ENCODE measurements at places on chromosomes 11 and 22. TPM values are rescaled to one million over a fixed set of nuclear protein-coding genes. Genes with fewer than 3 reads are reported as not detected.

GRCh38 chr11:88353386-88353785, 15.8 kb upstream of the CTSC start:
- no peaks in the 10 kb centered on the region for H3K36me3 ChIP-seq
- H3K4me3 ChIP-seq: no peak overlapping the region
- no peak for DNase-seq
- H3K4me1 ChIP-seq: peaks cover 5% of the 10 kb centered on the region

- H3K4me1 ChIP-seq: peaks cover 10% of the 10 kb centered on the region
- H3K36me3 ChIP-seq: no peaks in the 10 kb centered on the region
- H3K27me3 ChIP-seq: peaks cover 3% of the 10 kb centered on the region
- H3K27ac ChIP-seq: no peak overlapping the region
- no peak overlapping the region for H3K4me3 ChIP-seq
These were observed 3.0 kb downstream of the RAB39A start for GRCh38 chr11:107931206-107931605.

DNA sequence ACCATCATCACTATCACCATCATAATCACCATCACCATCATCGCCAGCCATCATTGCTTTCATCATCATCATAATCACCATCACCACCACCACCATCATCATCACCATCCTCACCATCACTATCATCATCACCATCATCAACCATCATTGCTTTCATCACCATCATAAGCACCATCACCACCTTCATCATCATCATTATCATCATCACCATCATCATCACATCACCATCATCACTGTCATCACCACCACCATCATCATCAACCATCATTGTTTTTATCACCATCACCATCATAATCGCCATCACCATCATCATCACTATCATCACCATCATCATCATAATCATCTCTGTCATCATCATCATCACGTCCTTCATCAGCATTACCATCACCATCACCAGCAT, 9.3 kb upstream of the OSBPL5 start:
- no peaks in the 10 kb centered on the region for H3K36me3 ChIP-seq
- no peak for DNase-seq
- peaks cover 7% of the 10 kb centered on the region for H3K27me3 ChIP-seq
- H3K4me3 ChIP-seq: no peak overlapping the region

- no peak overlapping the region for H3K27ac ChIP-seq
- peaks cover 5% of the 10 kb centered on the region for H3K4me1 ChIP-seq
- H3K27me3 ChIP-seq: no peaks in the 10 kb centered on the region
- H3K36me3 ChIP-seq: no peaks in the 10 kb centered on the region
- no peak overlapping the region for H3K4me3 ChIP-seq
These were observed 23.9 kb upstream of the SWAP70 start for GRCh38 chr11:9639985-9640384.

DNA sequence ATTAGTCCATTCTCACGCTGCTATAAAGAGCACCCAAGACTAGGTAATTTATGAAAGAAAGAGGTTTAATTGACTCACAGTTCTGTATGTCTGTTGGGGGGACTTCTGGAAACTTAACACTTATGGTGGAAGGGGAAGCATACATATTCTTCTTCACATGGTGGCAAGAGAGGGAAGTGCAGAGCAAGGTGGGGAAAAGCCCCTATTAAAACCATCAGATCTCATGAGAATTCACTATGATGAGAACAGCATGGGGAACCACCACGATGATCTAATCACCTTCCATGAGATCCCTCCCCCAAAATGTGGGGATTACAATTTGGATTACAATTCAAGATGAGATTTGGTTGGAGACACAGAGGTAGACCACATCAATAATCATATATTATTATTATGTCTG, 25.7 kb downstream of the CEP57 start:
- no peaks in the 10 kb centered on the region for H3K27me3 ChIP-seq
- no peak overlapping the region for H3K27ac ChIP-seq
- no peak overlapping the region for H3K4me3 ChIP-seq
- peaks cover 18% of the 10 kb centered on the region for H3K36me3 ChIP-seq
- no peaks in the 10 kb centered on the region for H3K4me1 ChIP-seq

GRCh38 chr11:2701230-2701629, 1.4 kb upstream of the KCNQ1OT1 start:
- H3K4me3 ChIP-seq: no peak overlapping the region
- DNase-seq: no peak
- H3K4me1 ChIP-seq: peaks cover 14% of the 10 kb centered on the region
- H3K27ac ChIP-seq: no peak overlapping the region
- no peaks in the 10 kb centered on the region for H3K36me3 ChIP-seq

DNA sequence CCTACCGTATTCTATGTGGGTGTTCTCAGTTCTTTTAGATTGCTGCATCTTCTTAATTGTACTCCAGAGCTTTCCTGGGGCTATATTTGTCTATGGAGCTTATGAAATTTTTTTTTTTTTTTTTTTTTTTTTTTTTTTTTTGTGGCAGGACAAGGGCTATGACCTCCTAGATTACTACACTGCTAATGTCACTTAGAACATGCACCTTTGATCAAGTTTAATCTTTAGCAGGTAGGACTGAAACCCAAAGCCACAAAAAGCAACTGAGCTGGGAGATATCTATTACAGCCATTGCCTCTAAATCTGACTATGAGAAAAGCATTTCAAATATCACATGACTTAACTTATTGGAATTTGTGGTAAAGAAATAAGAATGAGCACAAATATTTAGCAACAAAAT, 21.7 kb upstream of the ABTB2 start:
- no peak overlapping the region for H3K27ac ChIP-seq
- no peaks in the 10 kb centered on the region for H3K4me1 ChIP-seq
- H3K36me3 ChIP-seq: no peaks in the 10 kb centered on the region
- H3K4me3 ChIP-seq: no peak overlapping the region

DNA sequence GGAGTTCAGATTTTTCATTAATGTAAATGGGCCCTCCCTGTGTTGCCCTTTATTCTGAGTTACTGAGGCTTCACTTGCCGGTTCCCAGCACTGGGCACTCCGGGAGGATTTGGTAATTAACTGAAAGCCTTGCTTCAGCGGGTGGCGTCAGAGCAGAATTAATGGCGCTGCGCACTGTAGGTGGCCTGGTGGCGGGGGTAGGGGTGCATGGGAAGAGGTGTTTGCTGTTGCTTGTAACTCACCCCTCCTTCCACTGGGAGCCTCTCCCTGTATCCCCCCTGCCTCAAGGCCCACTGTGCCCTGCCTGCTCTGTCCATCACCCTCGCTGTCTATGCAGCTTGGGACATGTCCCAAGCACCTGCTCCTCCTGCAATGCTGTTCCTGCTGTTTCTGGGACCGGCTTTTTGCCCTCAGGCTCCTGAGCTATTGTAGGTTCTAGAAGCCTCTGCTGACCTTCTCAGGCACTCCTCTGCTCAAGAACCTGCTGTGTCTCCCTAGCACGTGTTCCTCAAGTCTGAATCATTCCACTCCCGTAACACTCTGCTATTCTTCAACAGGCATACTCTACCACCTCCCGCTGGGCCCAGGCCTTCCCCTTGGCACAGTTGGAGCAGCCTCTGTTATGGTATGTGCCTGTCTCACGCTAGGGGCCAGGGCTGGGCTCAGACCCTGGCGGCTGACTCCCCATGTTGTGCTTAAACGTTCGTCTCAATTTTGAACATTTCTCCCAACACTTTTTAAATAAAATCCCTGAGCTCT, 24.4 kb downstream of the ARHGAP8 start:
- no peak overlapping the region for H3K27ac ChIP-seq
- no peak overlapping the region for H3K4me3 ChIP-seq
- no peaks in the 10 kb centered on the region for H3K27me3 ChIP-seq
- H3K36me3 ChIP-seq: no peaks in the 10 kb centered on the region
- H3K4me1 ChIP-seq: no peaks in the 10 kb centered on the region

DNA sequence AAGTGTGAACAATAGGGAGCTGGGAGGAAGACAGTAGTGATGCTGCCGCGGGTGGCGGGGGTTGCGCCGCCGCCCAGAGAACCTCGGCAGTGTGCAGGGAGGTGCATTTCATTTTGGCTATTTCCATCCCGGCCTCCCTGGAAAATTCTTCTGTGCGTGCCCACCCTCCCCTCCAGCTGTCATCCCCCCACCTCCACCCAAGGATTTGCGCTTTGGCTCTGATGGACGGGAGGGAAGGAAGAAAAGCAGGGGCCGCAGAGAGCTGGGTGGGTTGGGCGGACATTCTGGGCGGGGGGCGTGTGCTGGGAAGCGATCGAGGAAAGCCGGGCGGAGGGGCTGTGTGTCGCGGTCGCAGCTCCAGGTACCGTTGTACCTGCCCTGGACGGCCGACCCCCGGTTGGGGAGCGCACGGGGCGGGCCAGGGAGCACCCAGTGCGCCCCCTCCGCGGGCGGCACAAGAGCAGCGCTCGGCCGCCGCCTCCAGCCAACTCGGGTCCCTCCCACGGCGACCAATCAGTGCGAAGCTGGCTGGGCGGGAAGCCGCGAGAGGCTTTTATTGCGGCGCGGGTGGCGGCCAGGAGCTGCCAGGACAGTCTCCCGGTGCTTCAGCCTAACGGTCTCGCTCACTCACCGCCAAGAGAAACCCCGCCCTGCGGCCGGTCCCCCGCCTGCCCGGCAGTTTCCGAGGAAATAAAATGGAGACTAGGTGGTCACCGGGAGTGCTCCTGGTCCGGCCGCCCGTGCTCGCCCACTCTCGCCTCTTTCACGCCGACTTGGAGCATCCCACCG, 1.6 kb downstream of the NCAM1 start:
- H3K4me3 ChIP-seq: peak overlapping the region; percentile 76
- H3K27ac ChIP-seq: no peak overlapping the region
- H3K27me3 ChIP-seq: no peaks in the 10 kb centered on the region
- H3K4me1 ChIP-seq: peaks cover 17% of the 10 kb centered on the region
- no peak for DNase-seq

GRCh38 chr11:67406969-67407687, 3.2 kb downstream of the TBC1D10C start:
- peak overlapping the region; percentile 9 for H3K4me3 ChIP-seq
- H3K27ac ChIP-seq: peak overlapping the region; percentile 63
- no peaks in the 10 kb centered on the region for H3K27me3 ChIP-seq
- peaks cover 29% of the 10 kb centered on the region for H3K36me3 ChIP-seq

DNA sequence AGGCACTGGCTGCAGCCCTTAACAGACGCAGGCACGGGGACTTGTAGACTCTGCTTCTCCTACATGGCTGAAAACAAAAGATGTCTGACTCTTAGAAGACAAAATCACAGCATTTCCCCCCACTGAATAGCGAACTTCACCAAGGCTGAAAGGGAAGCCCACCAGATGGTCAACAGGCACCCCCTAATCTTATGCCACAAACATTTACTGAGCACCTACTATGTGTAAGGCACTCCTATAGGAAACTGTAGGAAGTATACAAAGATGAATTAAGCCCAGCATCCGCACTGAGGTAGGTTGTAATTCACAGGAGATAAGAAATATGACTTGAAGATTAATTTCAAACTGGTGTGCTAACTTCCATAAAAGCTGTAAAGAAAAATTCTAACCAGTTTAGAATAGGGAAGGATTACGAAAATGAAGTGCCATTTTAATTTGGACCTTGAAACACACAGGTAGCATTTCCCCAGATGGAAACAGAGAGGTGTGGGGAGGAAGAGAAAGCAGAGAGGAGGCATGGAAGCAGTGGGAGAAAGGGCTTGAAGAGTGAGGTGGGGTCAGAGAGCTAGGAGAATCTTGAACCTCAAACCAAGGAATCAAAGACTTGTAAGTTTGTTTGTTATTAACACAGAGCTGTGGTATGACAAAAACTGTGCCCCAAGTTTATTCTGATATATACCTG, 38.1 kb downstream of the NUMA1 start:
- H3K36me3 ChIP-seq: peaks cover 2% of the 10 kb centered on the region
- H3K4me3 ChIP-seq: peak overlapping the region; percentile 87
- no peak for DNase-seq
- peak overlapping the region; percentile 88 for H3K27ac ChIP-seq
- no peaks in the 10 kb centered on the region for H3K27me3 ChIP-seq

- H3K27me3 ChIP-seq: no peaks in the 10 kb centered on the region
- H3K27ac ChIP-seq: no peak overlapping the region
- no peaks in the 10 kb centered on the region for H3K4me1 ChIP-seq
- no peak overlapping the region for H3K4me3 ChIP-seq
- no peaks in the 10 kb centered on the region for H3K36me3 ChIP-seq
- no peak for DNase-seq
These were observed 223.6 kb downstream of the ADAMTS15 start for GRCh38 chr11:130671801-130672700.

DNA sequence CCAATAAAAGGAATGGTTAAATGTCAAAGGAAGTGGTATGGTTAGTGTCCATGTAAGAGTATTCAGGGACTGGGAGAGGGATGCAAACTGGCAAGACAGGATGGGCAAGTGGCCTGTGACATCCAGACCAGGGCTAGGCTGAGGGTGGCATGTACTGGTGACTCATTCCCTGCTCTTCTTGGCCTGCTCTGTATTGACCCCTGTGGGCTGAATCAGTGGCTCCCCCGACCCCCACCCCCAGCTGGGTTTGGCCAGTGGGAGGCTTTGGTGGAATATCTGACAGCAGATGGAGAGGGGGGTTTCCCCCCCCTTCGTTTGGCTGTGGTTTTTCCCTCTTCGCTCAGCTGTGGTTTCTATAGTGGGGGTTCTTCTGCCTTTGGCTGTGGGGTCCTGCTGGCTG, 87.7 kb downstream of the CSNK2A3 start:
- no peaks in the 10 kb centered on the region for H3K27me3 ChIP-seq
- H3K4me3 ChIP-seq: no peak overlapping the region
- H3K27ac ChIP-seq: no peak overlapping the region
- H3K4me1 ChIP-seq: no peaks in the 10 kb centered on the region
- no peak for DNase-seq

DNA sequence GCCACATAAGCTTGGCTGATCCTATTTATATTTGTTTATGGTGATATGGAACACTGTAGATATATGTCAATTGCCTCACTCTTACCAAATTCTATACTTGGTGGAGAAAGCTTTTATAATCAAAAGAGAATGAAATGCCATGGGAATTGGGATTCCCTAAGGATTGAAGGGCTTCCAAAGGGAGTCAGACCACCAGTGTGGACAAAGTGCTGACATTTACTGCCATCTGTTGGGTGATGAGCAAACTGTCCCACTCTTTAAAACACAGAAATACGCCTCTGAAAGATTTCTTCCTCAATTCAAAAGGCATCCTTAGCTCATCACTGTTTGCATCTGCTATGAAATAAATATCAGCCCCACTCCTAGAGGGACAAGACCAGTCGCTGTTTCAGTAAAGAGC, 7.1 kb downstream of the SLC1A2 start:
- peaks cover 13% of the 10 kb centered on the region for H3K27me3 ChIP-seq
- H3K36me3 ChIP-seq: no peaks in the 10 kb centered on the region
- H3K4me3 ChIP-seq: no peak overlapping the region
- H3K4me1 ChIP-seq: no peaks in the 10 kb centered on the region
- no peak overlapping the region for H3K27ac ChIP-seq

The TPH1 gene
- 1.4 TPM for total RNA-seq

The HBG1 gene
- not detected for total RNA-seq

The TRIM66 gene
- 14.3 TPM for total RNA-seq

The MRGPRF gene
- not detected for total RNA-seq

The ACTN3 gene
- 0.33 TPM for total RNA-seq

The POU2AF1 gene
- total RNA-seq: 16.8 TPM

The MPPED2 gene
- 0.99 TPM for total RNA-seq

All from natural killer cell (primary cell).